ENCODE measurements at places on chromosomes 1 and 21. TPM values are rescaled to one million over a fixed set of nuclear protein-coding genes. Genes with fewer than 3 reads are reported as not detected.

AVPR1B gene
- 0.81 TPM for polyA plus RNA-seq

PRKAA2 gene
- polyA plus RNA-seq, result 5.3 TPM

GRIK3 gene
- 4.5 TPM for polyA plus RNA-seq

CAMTA1 gene
- polyA plus RNA-seq, result 67.9 TPM

F13B gene
- polyA plus RNA-seq, result 28.9 TPM

GNAT2 gene
- polyA plus RNA-seq, result not detected

SPRR2G gene
- not detected for polyA plus RNA-seq

RGS5 gene
- 122 TPM for polyA plus RNA-seq

CATSPER4 gene
- polyA plus RNA-seq, result 0.12 TPM

NPR1 gene
- polyA plus RNA-seq, result 4.7 TPM

AGT gene
- polyA plus RNA-seq, result 191 TPM

TDRD10 gene
- 1.8 TPM for polyA plus RNA-seq

ZFP69B gene
- polyA plus RNA-seq, result 2.7 TPM

KCNT2 gene
- polyA plus RNA-seq, result 3.5 TPM

LCE3D gene
- not detected for polyA plus RNA-seq

PM20D1 gene
- 1.1 TPM for polyA plus RNA-seq

LCE2A gene
- polyA plus RNA-seq, result not detected

IL20 gene
- 0.06 TPM for polyA plus RNA-seq

TESK2 gene
- polyA plus RNA-seq, result 12.8 TPM

FRRS1 gene
- polyA plus RNA-seq, result 6.2 TPM

AIRE gene
- polyA plus RNA-seq, result 14.3 TPM

MAP10 gene
- 2.8 TPM for polyA plus RNA-seq

CFAP141 gene
- not detected for polyA plus RNA-seq

DENND1B gene
- polyA plus RNA-seq, result 10.9 TPM

SELL gene
- 2.1 TPM for polyA plus RNA-seq

HEYL gene
- polyA plus RNA-seq, result 6.4 TPM

KCNC4 gene
- 3.5 TPM for polyA plus RNA-seq

MRPL55 gene
- polyA plus RNA-seq, result 61.1 TPM

LAX1 gene
- 0.27 TPM for polyA plus RNA-seq

DNAH14 gene
- polyA plus RNA-seq, result 18.2 TPM

CAPN2 gene
- 71.3 TPM for polyA plus RNA-seq

NHLH1 gene
- polyA plus RNA-seq, result 0.19 TPM

ZNF683 gene
- polyA plus RNA-seq, result 0.27 TPM

HTR1D gene
- 0.46 TPM for polyA plus RNA-seq

ZNF691 gene
- 11.8 TPM for polyA plus RNA-seq

OR2T11 gene
- not detected for polyA plus RNA-seq

FMO2 gene
- polyA plus RNA-seq, result 0.28 TPM

RAVER2 gene
- polyA plus RNA-seq, result 41.7 TPM

CHIA gene
- not detected for polyA plus RNA-seq

PLEKHA6 gene
- polyA plus RNA-seq, result 59.3 TPM

BCAS2 gene
- 38.5 TPM for polyA plus RNA-seq

FAF1 gene
- 47.1 TPM for polyA plus RNA-seq
